ENCODE measurements at places on chromosomes 12 and 14.

DNA sequence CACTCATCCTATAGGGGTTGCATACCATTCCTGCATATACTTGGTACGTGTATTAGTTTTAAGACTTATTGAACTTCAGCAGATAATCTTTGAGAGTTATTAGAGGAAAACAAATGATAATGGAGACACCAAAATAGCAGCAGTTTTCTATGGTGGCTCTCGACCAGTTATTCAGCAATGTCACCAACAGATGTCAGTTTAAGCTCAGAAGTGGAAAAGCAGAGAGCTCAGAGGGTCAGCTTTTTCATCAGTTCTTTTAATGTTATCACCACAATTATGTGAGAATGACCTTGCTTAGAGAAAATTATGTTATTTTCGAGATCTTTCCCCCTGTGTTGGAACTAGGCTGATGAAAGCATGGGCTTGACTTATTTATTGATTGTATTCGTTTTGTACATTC is 32.0 kb downstream of the PTPN11 start:
- DNase-seq = no peak

DNA sequence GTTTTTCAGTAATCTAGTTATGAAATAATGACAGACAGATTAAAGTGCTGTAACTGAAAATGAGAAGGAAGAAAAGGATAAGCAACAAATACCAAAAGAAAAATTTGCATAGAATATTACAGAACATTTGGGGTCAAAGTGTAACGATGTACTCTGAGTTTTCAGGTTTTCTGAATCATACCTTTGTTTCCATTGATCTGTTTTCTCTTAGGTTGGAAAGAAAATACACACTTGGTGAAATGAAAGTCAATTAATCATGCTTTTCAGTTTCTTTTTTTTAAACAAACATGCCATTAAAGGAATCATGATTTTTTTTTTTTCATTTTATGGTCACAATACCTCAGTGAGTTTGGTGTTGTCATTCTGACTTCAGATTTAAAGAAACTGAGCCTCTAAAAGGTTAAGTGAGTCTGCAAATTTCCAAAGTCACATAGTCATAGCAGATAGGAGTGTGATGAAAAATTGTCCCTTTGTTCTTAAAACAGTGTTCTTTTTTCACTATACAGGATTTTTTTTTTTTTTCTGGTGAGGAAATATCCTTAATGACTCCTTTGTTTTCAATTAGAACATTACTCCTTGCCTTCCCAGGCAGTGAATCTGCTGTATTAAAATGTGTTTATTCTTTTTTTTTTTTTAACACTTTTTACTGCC is 35.9 kb upstream of the PZP start:
- DNase-seq = no peak

DNA sequence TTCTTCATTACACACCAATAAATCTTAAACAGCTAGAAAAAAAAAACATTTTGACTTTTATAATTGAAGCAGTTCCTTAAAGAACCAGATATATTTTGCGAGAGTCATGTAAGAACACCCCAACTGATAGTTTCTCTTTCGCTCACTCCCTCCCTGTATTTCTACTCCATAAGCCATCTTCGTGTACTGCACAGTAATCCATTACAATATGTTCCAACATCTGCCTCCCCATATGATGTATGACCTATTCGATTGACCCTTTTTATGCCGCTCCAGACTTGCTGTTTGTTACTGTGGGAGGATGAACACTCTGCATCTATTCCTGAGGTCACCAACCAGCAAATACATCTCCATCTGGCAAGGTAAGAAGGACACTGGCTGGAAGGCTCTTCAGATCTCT is 331.7 kb downstream of the SOX5 start:
- DNase-seq = no peak

- no peak for DNase-seq
These were observed 701.8 kb downstream of the TMTC2 start for GRCh38 chr12:83388551-83388950.

DNA sequence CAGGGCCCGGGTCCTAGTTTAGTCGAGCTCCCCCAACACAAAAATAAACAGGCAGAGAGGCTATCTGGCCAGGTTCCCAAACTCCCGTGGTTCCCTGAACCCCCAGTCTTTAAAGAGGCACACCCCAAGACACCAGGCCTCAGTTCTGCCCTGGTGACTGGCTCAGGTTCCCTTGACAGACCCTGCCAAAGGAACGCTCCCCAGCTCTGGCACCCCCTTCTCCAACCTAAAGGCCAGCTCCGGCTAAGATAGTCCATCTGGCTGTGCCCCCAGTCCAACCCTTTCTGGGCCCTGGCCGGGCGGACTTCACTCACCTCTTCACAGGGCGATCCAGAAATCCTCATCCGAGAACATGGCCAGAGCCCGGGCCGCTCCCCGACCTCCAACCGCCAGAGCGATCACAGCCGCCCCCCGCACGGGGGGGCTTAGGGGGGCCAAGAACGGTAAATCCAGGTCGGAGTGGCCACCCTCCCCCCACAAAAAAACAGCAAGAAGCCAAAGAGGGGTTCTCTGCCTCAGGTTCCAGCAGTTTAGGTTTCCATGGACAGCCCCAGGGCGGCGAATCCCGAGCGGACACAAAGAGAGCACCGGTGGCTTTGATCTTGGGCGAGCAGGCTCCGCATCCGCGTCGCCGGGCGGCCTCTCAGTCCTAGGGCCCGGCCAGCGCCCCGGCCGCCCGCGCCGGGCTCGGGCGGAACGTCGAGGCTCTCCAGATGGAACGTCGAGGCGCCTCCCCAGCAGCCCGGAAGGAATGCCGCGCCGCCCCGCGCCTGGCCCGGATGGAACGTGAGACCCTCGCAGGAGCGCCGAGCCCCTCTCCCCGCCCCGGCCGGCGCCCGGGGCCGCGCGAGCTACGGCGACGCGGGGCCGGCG is 1.1 kb downstream of the KMT2D start:
- no peak for DNase-seq

GRCh38 chr14:68561531-68562007 is 231.3 kb downstream of the ZFP36L1 start:
- no peak for DNase-seq
